Trophoblast cell (in vitro differentiated cells and primary cell): ENCODE measurements at places on chromosomes 3 and 15.

DNA sequence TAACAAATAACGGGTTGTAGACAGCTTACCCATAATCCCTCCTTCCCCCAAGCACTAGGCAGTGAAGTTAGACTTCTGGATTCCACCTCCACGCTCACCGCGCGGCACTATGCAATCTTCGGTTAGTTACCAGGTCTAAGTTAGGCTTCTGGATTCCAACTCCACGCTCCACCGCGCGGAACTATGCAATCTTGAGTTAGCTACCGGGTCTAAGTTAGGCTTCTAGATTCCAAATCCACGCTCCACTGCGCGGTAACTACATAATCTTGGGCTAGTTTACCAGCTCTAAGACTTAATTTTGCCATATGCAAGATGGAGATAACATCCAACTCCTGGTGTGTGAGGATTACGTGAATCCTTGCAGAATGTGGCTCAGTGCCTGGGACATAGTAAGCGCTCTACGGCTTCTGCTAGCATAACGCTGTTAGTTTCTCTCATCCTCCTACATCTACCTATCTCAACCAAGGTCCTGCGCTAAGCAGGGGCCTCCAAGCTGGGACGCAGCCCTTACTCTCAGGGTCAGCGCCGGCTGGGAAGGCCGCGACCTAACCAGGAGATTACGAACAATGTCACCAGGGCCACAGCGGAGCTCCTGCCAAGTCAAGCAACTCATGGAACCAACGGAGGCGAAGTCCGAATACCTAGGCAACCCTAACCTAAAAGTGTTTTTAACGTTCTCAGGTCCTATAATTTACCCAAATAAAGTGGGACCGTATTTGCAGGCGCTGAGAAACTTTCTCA, 497 bp upstream of the RPLP1 start:
- DNase-seq, result peak; percentile 66

DNA sequence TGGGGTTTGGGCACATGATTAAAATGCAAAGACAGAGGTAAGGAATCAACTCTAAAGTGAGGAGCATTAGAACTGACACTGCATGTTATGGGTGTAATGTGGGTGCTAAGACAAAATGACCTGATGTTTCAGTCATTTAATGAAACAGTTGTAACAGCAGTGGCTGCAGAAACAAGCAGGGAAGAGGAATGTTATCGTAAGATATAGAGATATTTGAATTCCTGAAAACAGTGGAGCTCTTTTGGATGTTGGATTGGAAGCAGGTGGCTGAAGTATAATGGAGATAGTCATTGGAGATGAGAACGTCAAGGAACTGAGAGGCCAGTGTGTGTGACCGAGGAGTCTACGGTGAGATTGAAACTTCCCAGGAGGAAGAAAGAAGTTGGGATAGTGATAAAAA, 1065.2 kb downstream of the ZPLD1 start:
- no peak for DNase-seq

DNA sequence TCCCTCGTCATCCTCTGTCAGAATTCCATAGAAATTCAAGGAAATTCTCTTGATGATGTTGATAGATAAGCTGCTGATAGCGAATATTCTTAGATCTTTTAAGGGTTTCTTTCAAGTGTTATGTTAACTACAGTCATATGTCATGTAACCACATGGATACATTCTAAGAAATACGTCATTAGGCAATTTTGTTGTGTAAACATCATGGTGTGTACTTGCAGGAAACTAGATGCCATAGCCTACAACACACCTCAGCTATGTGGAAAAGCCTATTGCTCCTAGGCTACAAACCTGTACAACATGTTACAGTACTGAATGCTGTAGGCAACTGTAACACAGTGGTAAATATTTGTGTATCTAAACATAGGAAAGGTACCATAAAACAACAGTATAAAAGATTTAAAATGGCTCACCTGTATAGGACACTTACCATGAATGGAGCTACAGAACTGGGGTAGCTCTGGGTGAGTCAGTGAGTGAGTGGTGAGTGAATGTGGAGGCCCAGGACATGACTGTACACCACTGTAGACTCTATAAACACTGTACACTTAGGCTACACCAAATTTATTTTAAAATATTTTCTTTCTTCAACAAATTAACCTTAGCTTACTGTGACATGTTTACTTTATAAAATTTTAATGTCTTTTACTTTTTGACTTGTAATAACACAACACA, 34.6 kb downstream of the GLDN start:
- peak; percentile 98 for DNase-seq

- DNase-seq, result no peak
These were observed 282.2 kb upstream of the LRRN1 start for GRCh38 chr3:3516996-3517395.

- no peak for DNase-seq
These were observed 124.5 kb downstream of the SUCLG2 start for GRCh38 chr3:67529915-67530314.

DNA sequence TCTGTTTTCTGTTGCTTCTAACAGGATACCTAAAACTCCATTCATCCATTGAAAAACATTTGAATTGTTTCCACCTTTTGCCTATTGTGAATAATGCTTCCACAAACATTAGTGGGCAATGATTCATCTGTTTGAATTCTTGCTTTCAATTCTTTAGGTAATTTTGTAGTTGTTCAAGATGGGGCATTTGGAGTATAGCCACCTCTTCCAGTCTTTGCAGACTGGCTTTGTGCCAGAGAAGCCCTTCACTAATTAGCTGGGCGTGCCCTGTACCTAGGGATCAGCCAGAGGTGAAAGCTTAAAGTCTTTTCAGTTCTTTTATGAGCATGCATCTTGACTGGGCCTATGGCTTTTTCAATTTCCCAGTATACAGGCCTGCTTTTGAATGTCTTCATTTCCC, 10.9 kb downstream of the RTP1 start:
- no peak for DNase-seq

GRCh38 chr3:138265745-138266144, 63.9 kb downstream of the NME9 start:
- DNase-seq, result no peak

DNA sequence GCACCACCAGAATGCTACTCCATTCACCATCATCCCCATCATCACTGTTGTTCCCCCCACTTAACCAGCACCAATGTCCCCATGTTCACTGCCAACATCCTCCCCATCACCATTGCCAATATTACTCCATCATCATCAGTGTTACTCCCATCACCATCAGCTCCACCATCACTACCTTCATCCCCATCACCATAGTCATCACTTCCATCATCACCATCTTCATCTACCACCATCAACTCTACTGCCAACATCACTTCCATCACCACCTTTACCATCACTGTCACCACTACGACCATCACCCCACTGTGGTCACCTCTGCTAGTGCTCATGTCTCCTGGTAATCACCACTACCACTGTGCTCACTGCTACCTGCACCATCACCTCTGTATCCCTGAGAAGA, 47.2 kb upstream of the TMEM115 start:
- no peak for DNase-seq

DNA sequence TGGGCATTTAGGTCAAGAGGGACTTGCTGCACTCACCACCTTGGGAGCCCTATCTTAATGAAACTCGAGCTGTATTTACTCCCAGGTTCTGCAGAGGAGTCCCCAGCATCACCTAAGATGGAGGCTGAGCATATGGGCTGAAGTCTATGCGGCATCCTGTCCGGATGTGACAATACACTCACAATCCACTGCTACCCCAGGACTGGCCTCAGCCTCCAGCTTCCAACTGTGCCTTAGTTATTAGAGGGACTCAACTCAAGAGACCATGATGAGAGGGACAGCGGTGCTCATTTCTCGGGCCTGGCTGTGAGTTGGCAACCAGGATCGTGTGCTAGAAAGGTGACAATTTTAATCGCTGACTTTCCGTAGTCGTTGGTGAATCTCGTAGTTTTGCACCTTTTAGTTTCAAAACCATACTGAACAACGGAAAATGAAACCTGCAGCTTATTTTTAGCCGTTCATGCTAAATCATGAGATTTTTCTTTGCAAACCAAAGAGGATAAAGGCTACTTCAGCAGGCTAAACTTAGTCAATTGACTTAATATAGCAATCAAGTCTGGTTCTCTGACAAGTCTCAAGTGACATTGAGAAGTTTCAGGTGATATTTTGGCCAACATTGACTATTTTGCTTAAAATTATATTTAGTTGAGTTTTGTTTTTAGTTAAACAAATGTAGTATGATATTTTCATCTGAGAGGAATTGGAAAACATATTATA, 11.1 kb downstream of the ZBTB38 start:
- DNase-seq, result no peak

GRCh38 chr3:29164825-29165224, 116.0 kb upstream of the RBMS3 start:
- no peak for DNase-seq

GRCh38 chr3:181533811-181534210, 177.9 kb upstream of the SOX2 start:
- no peak for DNase-seq

GRCh38 chr15:90340345-90340744, 11.7 kb upstream of the ZNF774 start:
- DNase-seq, result peak; percentile 58

GRCh38 chr15:39052323-39052705, 487.7 kb upstream of the RASGRP1 start:
- DNase-seq, result no peak

GRCh38 chr3:47536967-47537366, 23.5 kb upstream of the ELP6 start:
- DNase-seq, result no peak

GRCh38 chr3:30457081-30457480, 149.3 kb upstream of the TGFBR2 start:
- DNase-seq, result no peak

DNA sequence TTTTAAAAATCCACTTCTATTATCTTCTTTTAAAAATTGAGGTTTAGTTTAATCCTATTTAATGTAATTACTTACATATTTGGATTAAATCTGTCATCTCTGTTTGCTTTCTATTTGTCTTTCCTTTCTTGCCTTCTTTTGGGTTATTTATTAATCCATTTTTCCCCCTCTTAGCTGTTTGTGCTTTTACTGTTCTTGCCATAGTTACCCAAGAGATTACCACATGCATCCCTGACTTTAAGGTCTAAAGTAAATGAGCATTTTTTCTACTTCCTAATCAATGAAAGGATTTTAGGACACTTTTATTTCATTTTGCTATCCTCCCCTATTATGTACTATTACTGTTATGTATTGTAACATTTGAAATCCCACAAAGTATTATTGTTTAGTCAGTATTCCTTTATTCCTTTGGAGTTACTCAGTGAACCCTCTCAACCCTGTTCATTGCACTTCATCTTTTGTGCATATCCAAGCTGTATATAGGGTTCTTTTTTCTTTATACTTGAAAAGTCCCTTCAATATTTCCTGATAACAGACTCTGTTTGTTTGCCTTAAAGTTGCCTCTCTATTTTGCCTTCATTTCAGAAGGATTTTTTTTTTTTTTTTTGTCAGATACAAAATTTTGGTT, 62.7 kb downstream of the MEF2A start:
- DNase-seq, result no peak

- DNase-seq, result no peak
These were observed 301.8 kb upstream of the SEMA6D start for GRCh38 chr15:47415539-47415971.

DNA sequence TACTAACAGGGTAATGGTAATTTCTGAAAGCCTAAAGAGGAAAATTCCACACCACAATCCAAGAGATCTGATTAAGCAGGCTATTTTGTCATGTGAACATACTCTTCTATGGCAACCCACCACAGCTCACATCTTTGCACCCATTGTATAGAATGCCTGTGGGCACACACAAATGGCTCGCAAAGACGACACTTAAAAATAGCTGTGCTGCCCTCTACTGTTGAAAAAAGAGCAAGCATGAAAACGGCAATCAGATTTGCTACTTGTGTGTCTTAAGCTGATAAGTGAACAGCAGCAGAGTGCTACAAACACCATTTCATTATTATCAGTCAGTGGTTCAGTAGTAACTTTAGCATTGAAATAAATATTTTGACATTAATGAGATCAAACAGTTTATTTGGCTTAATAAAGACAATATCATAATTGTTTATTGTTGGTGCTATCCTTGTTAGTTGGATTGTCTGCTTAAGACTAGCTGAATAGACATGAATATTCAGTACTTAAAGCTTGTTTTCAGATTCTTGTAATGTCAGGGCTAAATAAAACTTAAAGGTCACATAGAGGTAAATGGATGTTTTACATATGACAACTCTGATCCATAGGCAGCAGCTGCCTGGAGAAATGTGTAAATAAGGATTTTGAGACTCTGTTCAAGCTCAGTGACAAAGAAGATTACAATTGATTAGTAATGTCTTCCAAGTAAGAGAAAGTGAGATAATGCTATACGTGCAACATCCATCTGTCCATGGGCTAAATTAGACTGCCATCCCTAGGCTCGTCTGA, 199.1 kb downstream of the LRRN1 start:
- peak; percentile 52 for DNase-seq

DNA sequence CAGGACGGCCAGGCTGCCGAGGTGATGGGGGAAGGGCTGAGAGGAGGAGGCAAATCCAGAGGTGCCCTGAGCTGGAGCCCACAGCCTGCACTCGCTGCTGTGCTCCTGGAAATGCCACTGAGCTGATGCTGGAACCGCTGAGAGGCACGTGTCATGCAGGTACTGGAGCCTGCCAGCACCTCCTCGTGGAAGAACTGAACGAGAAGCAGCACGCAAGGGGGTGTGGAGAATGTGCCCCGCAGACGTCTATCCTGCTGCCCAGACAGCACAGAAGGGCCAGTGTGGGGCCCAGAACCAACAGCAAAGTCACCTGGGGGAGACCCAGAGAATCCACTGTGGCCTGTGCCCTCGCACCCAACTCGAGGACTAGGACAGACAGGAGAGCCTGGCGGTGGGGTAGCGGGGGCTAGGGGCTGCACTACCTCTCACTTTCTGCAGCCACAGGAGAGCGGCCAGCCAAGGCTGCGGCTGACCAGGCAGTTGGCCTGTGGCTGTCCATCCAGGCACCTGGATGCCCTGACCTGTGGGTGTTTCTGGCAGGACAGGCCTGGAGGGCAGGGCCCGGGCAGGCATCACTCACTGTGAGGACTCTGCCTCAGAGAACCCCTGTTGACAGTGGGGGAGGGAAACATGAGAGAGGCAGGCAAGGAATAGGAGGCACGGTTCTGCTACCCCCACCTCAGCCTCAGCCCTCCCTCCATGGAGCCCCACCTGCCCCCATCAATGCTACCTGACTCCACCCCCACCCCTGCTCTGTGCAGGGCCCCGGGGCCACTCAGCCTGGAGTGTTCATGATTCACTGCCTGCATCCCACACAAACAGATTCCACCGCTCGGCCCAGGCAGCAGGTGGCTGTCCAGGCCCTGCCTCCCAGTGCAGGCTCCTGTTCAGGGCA, 213.1 kb downstream of the TBC1D2B start:
- peak; percentile 61 for DNase-seq

GRCh38 chr3:134018406-134018805, 11.3 kb downstream of the SLCO2A1 start:
- no peak for DNase-seq

DNA sequence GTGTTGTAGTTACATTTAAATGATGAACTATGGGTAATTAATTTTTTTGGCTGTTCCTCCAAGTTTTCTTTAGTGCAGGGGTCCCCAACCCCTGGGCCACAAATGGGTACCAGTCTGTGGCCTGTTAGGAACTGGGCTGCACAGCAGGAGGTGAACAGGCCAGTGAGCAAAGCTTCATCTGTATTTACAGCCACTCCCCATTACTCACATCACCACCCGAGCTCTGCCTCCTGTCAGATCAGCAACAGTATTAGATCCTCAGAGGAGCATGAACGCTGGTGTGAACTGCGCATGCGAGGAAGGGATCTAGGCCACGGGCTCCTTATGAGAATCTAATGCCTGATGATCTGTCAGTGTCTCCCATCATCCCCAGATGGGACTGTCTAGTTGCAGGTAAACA, 75.9 kb upstream of the RPL35A start:
- DNase-seq, result no peak

GRCh38 chr15:36778531-36778930, 199.1 kb downstream of the CDIN1 start:
- DNase-seq, result no peak

- DNase-seq, result peak; percentile 18
These were observed 41.9 kb downstream of the NOX5 start for GRCh38 chr15:69056365-69056764.
